ENCODE measurements at places on chromosomes 1 and 21.

DNA sequence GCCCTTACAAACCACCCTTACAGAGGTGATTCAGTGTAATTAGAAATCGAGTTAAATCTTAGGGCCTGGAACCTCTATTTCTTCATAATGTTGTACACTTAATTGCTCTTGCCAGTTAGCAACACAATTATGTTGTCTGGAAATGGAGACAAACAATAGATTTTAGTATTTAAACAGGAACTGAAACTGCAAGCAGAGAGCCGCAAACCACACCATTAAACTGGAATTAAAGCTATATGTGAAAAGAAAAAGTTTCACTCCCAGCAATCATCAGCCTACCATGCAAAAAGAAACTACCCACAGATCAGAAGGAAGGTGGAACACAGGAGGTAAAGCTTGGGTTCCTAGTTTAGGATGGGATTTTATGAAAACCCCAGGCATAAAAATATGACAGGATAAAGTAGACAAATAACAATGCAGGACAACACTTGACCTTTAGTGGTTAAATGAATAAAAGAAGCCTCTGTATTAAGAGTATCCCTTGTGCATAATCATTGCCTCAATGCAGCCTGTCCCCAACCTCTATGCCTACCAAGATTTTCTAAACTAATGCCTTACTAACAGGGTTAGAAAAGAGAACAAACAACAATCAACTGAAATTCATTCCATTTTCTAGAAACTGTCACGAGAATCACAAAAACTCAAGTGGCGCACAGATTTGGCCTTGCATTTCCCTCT is 304.3 kb upstream of the ESRRG start:
- no peak for DNase-seq

- DNase-seq: no peak
These were observed 104.1 kb downstream of the DTL start for GRCh38 chr1:212139526-212140135.

DNA sequence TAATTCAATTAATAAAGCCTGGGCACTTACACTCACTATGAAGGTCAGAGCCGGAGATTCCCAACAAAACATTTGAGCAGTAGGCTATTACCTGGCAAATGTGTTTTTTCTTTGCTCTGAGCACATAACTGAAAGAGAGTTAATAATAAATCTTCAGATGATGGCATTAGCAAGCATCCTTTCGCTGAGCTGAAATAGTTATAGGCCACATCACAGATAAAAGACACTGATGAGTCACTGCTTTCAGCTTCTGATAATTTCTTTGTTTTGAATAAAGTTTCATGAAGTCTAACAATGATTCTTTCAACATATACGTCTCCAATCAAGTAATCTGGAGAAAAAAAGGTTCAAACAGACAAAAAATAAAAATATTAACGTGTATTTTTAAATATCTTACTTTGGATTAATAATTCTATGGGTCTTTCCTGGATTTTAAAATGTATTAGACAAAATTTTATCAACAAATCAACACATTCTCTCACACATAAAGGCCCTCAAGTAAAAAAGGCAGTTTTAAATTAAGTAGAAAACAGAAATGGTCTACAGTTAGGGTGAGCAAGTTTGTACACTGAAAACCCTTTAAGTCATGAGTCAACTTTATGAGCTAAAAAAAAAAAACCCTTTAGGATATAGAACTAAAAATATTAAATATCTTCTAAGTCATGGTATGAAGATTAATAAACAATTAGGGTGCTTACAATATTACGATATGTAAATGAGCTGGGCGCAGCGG is 33.1 kb downstream of the LTN1 start:
- DNase-seq: no peak

- DNase-seq: no peak
These were observed 186.9 kb downstream of the RRAGC start for GRCh38 chr1:38672692-38673091.

- DNase-seq: no peak
These were observed 40.0 kb downstream of the PDC start for GRCh38 chr1:186420923-186421322.

- DNase-seq: no peak
These were observed 5.4 kb upstream of the ALPL start for GRCh38 chr1:21503706-21504377.

DNA sequence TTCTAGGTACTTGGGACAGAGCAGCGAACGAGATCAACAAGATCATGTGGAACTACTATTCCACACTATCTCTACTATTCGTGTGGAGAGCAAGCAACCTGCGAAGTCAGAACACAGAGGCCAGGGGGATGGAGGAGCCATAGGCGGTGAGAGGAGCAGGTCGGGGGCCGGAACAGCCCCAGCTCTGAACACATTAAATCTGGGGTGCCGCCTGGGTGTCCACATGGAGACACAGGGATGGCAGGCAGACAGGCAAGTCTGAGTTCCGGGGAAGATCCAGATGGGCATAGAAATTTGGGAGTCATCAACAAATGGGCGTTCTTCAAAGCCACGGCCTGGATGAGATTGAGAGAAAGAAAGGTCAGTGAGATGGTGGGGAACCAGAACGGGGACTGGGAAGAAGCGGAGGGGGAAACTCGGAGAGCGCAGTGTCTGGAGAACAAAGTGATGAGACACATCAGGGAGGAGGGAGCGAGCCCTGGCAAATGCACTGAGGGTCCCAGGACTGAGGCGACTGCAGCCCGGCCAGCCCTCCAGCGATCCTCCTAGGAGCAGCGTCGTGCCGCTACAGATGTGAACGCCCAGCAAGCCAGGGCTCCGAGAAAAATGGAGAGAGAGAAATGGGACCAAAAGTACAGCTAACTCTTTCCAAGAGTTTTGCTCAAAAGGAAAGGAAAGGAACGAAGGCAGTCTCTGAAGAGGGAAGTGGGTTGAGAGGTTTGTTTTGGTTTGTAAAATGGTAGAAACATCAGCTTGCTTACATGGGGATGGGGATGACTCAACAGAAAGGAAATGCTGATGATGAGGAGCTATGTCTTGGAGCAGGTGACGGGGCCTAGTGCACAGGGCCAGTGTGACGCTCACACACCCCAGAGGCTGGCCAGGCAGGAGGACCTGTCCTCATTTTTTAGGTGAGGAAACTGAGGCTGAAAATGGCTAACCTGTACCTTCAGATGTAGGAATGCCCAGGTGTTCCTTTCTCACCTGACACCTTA is 84.5 kb downstream of the GLIS1 start:
- DNase-seq: no peak

GRCh38 chr1:153404768-153405167 is 11.6 kb upstream of the S100A7A start:
- peak; percentile 11 for DNase-seq

GRCh38 chr1:33516891-33517567 is 44.6 kb downstream of the ZSCAN20 start:
- no peak for DNase-seq

DNA sequence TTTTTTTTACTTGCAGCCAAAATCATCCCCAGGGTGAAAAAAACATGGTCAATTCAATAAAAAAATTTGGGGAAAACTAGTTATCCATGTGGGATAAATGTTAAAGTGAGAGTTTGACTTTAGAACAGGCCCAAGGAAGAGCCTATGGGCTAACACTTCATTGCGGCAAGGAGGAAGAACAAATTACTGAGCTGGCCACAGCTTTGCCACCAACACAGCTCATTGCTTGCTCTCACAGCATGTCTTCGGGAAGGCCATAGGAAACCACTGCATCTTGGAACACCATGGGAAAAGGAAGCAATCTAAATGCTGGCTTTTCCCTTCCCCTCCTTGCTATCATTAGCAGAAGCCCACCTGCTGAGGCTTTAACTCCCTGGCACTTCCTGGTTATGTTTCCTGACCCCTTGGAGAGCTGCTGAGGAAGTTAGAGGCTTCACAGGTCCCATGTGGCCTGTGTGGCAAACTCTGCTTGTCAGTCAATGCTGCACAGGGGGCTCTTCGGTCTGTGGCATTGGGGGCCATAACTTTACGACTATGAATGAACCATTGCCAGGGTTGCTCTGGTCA is 86.0 kb downstream of the SLC25A24 start:
- no peak for DNase-seq

DNA sequence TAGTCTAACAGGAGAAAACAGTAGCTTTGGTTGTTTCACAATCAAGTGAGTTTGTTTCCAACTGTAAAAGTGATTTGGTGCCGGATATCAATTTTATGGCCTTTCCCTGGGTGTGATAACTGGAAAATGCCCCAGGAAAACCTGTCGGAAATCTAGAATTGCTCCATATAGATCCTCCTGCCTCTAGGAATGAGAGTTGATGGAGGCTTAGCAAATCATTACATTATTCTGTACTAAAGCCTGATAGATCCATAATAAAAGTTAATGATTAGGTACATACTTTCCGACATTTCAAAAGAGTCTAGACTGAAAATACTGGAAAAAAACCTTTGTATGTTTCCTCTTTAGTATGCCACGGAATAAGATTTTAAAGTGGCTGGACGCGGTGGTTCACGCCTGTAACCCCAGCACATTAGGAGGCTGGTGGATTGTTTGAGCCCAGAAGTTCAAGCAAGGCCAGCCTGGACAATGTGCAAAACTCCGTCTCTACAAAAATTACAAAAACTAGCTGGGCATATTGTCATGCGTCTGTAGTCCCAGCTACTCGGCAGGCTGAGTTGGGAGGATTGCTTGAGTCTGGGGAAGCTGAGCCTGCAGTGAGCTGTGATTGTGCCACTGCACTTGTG is 70.0 kb upstream of the SLC45A1 start:
- no peak for DNase-seq

DNA sequence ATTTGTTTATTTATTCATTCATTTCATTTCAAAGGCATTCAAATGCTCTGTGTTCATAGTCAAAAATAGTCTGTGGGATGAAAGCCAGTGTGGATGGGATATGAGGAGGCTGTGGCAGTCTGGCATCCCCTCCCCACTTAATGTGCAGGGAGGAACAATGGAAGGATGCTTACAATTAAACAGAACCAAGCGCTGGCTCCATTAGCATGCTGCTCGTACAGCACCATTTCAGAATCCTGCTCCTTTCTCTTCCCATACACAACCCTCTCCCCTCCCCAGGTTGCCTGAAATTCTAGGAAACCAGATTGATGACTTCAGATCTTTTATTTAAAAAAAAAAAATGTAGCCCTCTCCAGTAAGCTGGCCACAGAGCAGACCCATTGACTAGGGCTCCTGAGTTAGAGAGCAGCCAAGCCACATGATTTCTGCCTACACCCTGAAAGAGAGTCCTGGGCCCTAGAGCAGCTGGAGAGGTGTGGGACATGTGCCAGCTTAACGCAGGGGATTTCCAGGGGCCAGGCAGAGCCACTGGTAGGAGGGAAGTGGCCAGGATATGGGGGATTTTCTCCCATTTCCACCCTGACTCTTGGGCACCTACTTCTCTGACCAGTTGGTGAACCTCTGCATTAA is 205.2 kb downstream of the ASTN1 start:
- no peak for DNase-seq

DNA sequence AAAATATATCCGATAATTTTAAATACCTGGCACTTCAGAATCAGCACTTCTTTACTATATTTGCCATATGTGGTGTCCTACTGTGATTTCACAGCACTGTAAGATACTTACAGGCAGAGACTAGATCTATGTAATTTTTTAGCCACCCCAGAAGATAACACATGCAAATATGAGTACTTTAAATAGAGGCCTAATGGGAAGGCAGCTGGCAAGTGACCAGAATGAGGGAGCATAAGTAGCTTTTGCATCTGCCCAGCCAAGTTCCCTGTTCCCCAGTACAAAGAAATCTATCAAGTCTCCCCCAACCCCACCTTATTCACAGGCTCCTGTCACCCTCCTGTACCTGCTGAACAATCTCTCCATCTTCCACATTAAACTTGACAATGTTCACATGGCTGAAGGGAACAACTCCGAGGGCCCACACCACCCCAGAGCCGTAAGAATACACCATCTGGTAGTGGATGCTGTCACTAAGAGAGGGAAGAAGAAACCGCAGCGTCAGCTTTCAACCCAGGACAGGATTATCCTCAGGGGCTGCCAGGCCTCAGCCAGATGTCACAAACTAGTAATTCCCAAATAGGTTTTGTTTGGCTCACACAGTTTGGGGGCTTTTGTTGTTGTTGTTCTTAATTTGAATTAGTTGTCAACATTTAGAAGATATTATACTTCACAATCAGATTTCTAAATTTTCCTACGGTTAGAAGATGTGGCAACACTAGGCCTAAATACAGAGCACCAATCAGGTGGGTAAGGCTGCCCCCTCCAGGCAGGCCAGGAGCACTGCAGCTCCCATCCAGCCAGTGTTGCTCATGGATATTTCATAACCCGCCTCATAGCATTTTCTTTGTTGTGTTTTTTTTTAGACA is 10.4 kb downstream of the EMC1 start:
- peak; percentile 25 for DNase-seq

- DNase-seq: no peak
These were observed 395.7 kb downstream of the BRINP2 start for GRCh38 chr1:177566495-177566894.

DNA sequence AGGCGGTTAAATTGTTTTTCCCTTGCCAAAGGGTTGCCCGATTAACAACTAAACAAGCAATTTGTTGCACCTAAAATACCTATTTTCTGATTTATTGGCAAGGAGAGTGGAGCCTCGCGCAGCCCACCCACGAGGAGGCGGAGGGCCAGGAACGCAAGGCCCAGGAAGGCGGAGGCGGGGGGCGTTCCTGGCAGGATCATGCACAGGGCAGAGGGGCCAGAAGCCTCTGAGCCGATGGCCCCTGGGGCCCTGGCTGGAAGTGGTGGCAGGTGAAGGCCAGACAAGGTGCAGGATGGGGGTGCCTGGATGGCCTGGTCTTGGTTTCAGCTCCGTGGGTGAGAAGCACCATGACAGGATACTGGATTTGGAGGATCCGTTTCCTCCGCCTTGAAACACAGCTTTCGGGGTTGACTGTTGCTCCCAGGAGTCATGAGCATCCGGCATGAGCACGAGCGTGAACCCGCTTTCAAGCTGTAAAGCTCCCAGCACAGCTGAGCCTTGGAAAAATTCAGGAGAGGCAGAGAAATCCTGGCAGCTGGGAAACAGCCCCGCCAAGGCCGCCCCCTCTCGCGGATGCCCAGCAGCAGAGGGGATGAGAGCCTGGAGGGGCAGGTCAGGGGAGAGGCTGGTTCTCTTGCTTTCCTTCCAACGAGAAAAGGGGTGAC is 35.0 kb downstream of the AJAP1 start:
- no peak for DNase-seq

DNA sequence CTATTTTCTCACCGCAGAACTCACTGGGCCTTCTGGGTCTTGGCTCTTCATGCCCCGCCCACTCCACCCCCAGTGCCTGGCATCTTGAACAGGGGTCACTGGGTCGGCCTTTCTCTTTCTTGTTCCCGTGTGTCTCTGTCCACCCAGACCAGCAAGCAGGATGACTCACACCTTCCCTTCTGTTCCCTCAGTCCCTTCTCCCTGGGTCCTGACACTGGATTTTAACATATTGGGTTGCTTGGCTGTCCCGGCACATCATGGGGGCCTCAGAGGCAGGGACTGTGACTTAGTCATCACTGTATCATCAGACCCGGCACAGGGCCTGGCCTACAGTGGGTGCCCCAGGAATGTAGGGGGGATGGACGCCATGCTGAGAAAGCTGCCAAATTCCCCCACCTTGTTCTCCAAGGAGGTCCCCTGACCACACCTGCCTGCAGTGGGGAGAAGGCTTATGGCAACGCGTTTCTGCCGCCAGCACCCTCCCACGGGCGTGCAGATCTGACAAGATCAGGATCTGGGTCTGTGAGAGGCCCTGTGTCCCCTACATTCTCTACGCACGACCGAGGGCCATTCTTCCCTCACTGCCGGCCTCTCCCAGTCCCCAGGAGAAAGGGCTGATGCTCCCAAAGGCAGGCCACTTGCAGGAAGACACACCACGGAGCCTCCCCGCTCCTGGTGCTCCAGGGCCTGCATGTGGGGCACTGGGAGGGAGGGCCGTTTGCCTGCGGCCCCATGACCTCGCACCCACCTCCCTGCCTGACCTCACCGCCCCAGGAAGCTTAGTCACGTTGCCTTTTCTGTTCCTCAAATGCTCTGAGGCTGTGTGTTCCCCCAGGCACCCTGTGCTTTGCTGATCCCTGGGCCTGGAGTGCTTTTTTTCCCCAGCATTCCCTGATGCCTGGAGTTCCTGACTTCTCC is 157.2 kb upstream of the TMEM51 start:
- no peak for DNase-seq

Data from T-helper 22 cell (primary cell).